ENCODE measurements at places on chromosomes 12 and 14.

- DNase-seq = no peak
Measured at GRCh38 chr14:74960736-74961135, 5.3 kb upstream of the PGF start.

DNA sequence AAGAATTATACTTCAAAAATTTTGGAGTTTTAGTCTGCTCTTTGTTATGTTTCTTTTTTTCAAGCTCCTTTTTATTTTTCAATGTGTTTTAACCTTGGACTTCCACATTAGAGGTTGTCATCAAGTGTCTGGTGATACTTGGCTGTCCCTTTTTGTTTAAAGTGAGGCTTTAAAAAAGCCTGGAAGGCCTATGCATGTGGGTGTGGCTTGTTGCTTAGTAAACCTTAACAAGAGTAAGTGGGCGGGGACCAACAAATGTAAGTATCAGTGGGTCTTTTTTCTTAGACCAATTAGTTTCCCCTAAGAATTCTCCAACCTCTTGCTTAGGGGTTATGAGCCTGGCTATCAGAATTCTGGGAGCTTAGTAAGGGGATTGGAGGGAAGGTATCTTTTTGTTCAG, 26.4 kb downstream of the HCFC2 start:
- DNase-seq = no peak

GRCh38 chr12:5789469-5789968, 155.5 kb downstream of the ANO2 start:
- DNase-seq = no peak

GRCh38 chr14:68401855-68402254, 391.0 kb downstream of the ZFP36L1 start:
- no peak for DNase-seq

GRCh38 chr14:106511006-106511799, 984.8 kb downstream of the TMEM121 start:
- no peak for DNase-seq

GRCh38 chr12:92634202-92634601, 68.6 kb upstream of the PLEKHG7 start:
- no peak for DNase-seq

DNA sequence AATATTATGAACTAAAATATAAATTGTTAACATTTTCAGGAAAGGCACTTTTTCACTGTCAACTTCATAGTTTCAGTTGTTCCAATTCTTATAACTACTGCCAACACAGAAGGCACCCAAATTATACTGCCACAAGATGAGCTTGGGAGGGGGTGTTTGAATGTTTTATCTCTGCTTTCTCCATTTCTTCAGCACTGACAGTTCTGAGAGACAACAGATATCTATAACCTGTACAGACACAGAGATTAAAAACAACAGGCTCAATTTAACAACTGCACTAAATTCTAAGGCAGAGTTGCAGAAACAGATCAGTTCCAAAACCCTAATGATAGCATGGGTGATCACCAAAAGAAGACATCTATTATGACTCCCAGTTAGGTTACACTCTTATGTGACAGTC, 12.8 kb downstream of the SCAF11 start:
- no peak for DNase-seq

DNA sequence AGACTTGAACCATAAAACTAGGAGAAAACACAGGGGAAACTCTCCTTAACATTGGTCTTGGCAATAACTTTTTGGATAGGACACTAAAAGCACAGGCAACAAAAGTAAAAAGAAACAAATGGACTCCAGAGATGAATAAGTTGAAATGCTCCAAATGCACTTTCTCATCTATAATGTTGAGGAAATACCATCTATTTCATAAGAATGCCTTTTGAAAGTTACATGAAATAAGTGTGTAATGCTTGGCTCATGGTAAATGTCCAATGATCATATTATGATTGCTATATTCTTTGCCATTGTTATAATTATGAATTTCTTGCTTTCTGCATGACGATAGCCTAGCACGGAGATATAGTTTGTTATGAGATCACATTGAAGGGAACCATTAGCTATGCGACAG, 19.8 kb downstream of the PDE6H start:
- DNase-seq = no peak

All from D721Med (cell line).